ENCODE measurements at places on chromosomes 11 and 22. TPM values are rescaled to one million over a fixed set of nuclear protein-coding genes. Genes with fewer than 3 reads are reported as not detected.

ADAMTS8 gene
- not detected for total RNA-seq

CRYBA4 gene
- total RNA-seq, result 0.29 TPM

H19 gene
- 11.1 TPM for total RNA-seq

OOSP2 gene
- total RNA-seq, result not detected
